K562 (cell line): ENCODE measurements at places on chromosomes 6 and 20. TPM values are rescaled to one million over a fixed set of nuclear protein-coding genes. Genes with fewer than 3 reads are reported as not detected.

- no peaks in the 10 kb centered on the region for H3K4me1 ChIP-seq
- no peaks in the 10 kb centered on the region for H3K27me3 ChIP-seq
- H3K27ac ChIP-seq, result no peak overlapping the region
- DNase-seq, result no peak
- H3K36me3 ChIP-seq, result peaks cover 85% of the 10 kb centered on the region
- H3K4me3 ChIP-seq, result no peak overlapping the region
Observed at GRCh38 chr6:89858041-89858440, 28.4 kb downstream of the CASP8AP2 start.

DNA sequence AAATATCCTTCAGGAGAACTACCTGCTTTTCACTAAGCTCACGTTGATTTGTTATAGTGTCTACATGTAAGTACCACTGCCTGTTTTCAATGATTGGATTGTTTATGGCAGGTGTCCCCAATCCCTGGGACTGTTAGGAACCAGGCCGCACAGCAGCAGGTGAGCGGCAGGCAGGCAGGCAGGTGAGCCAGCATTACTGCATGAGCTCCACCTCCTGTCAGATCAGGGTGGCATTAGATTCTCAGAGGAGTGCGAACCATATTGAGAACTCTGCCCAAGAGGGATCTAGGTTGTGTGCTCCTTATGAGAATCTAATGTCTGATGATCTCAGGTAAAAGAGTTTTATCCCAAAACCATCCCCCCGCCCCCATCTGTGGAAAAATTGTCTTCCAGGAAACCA, 303.3 kb downstream of the EYA4 start:
- H3K36me3 ChIP-seq, result no peaks in the 10 kb centered on the region
- H3K27ac ChIP-seq, result no peak overlapping the region
- H3K27me3 ChIP-seq, result no peaks in the 10 kb centered on the region
- DNase-seq, result no peak

DNA sequence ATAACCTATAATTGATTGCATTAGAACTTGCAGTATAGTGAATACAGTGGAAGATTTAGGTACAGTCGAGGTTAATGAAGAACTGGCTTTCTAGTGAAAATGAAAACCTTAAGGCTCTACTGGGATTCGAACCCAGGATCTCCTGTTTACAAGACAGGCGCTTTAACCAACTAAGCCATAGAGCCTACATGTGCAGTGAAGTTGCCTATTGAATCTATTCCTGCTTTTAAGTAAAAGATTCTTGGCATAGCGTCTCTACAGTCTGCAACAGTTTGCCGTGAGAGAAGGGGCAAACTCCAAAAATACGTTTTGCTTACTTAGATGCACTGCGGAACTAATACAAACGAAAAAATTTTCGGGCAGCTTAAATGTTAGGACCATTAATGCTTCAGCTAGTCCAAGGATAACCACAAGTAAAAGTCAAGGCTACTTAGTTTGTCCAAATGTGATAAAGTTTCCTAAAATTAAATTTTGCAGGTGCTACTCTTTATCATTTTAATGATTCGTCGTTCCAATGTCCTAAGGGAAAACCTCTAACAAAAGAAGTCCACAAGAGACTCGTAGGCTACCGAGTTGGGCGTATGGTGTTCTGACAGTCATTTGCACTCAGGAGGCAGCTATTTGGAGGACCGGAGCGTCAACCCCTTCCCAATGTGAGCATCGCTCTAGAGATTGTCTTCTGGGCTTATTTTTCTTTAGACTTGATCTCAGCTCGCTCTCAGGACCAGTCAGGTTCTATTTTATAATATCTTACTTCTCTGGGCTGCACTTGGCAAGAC, 31.3 kb upstream of the ZSCAN23 start:
- peak overlapping the region; percentile 55 for H3K4me3 ChIP-seq
- no peaks in the 10 kb centered on the region for H3K36me3 ChIP-seq

- no peak overlapping the region for H3K27ac ChIP-seq
- peaks cover 17% of the 10 kb centered on the region for H3K4me1 ChIP-seq
- DNase-seq, result no peak
- no peak overlapping the region for H3K4me3 ChIP-seq
- H3K36me3 ChIP-seq, result no peaks in the 10 kb centered on the region
- H3K27me3 ChIP-seq, result no peaks in the 10 kb centered on the region
Observed at GRCh38 chr6:43825187-43826115, 55.4 kb downstream of the VEGFA start.

GRCh38 chr20:11130554-11131166, 456.9 kb upstream of the JAG1 start:
- H3K4me3 ChIP-seq, result no peak overlapping the region
- H3K36me3 ChIP-seq, result no peaks in the 10 kb centered on the region
- no peak for DNase-seq

DNA sequence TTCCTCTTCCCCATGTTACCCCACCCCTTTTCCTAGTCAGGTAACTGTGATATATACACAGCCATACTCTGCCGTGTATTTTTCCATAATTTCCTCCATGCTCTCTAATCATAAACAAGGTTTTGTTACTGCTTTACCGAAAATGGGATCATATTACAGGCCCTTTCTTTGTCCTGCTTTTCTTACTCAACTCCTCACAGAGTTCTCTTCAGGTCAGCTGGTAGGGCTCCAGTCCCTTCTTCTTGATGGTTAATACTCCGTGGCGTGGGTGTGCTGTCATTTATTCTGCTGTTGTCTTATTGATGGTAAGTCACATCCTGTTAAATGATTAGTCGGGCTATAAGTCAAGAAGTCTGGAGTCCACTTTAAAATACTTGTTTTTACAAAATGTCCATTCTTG, 24.9 kb upstream of the PI16 start:
- no peak for DNase-seq
- H3K4me1 ChIP-seq, result peaks cover 7% of the 10 kb centered on the region
- H3K27ac ChIP-seq, result no peak overlapping the region
- H3K36me3 ChIP-seq, result peaks cover 12% of the 10 kb centered on the region; the same call in 2 of the 3 replicates

The RFX6 gene
- not detected in 2 replicates for total RNA-seq
